ENCODE measurements at places on chromosomes 4 and X.
A peak's percentile ranks its signal among the peaks of the same experiment; 100 is the strongest.

GRCh38 chr4:115117651-115118050 is 4.2 kb upstream of the NDST4 start:
- DNase-seq = no peak

DNA sequence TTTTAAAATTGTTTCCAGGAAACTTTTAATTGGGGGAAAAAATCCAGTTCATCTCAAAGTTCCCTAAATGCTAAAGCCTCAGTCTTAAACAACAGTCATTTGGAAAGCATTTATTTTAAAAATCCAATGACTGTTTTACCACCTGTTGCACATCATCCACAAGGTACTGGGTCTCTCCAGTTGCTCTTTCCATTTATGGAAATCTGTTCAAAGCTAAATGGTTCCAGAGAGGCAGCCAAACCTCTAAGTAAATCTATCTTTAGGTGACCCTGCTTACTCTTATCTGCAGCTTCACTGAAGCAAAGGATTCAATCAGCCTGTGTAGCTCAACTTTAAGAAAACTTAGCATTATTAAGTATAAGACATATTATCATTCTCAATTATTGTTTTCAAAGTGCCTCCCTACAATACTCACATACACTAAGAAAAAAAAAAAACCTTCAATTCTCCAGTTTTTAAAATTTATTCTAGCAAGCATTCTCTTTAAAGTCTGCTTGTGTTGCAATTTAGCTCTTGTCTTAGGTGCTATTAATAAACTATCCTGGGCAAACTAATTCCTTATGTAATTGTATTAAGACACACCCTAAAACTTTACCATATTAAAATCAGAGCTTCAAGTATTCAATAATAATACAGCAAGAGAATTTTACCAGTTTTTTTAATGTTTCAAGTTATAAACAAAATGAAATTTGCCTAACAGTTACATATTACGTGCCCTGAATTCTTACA is 60.6 kb downstream of the NOCT start:
- DNase-seq = no peak

GRCh38 chrX:106780664-106781377 is 21.7 kb upstream of the TBC1D8B start:
- DNase-seq = no peak

- DNase-seq = no peak
Observed at GRCh38 chr4:40937140-40937725, 187.5 kb downstream of the NSUN7 start.

- DNase-seq = no peak
Observed at GRCh38 chrX:121635141-121635540, 587.7 kb downstream of the GLUD2 start.

DNA sequence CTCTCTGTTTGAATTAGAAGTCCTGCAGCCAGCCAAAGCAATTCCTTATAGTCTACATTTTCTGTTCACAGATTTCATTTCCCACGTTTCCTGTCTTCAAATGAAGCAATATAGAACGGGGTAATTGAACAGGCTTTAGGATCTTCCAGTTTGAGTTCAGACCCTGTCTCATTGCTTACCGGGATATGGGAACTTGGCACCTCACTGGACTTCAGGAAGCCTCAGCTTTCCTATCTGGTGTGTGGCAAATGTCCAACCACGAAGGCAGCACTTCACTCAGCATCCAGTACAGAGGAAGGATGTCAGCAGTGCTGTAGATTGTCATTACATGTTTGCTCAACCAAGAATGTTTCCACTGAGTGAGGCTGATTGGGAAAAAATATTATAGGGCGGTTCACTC is 271.1 kb upstream of the ZFP42 start:
- DNase-seq = no peak

- DNase-seq = peak; percentile 79
Observed at GRCh38 chr4:115110191-115111181, 2.9 kb downstream of the NDST4 start.

DNA sequence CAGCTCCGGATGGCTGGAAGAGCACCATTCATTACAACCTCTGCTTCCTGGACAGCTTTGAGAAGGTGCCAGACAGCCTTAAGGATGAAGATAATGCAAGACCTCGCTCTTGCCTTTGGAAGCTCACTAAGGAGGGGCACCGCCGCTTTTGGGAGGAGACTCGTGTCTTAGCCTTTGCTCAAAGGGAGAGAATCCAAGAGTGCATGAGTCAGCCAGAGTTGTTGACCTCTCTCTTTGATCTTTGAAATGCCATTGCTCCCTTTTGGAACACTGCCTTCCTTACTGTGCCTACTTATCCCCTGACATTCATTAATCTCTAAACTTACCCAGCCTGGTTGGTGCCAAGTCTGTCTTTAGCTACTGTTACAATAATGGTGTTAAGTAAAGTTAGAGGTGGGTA is 1.2 kb downstream of the FOXR2 start:
- DNase-seq = no peak

GRCh38 chr4:1873776-1874175 is 2.6 kb downstream of the NSD2 start:
- no peak for DNase-seq

GRCh38 chr4:162582180-162582579 is 418.4 kb upstream of the FSTL5 start:
- no peak for DNase-seq

DNA sequence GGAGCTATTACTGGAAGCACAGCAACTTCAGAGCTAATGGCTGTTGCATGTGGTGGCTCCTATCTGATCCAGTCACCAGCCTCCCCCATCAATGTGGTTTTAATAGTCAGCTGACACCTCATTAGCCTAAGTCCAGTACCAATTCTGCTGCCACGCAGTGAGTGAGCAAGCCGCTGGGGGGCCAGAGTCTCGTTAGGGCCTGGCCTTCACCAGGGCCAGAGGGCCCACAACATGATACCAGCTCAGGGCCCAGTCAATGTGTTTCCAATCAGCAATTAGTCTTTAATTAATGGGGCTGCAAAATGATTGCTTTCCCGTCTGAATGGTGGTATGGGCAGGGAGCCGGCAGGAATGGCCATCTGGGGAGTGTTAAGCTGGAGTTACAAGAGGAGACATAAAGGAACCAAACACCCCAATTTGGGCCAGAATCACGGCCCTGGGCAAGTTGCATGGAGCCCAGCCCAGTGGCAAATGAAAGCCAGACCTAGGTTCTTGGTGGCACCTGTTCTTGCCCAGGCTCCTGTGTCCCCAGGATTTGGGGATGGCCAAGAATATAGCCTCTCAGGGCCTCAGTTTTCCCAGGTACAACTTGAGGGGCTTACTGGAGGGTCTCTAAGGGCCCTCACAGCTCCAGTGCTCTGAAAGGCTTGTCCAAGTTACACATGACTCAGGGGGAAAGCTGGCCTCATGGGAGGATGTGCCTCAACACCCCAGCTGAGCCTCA is 119.2 kb downstream of the EFNB1 start:
- no peak for DNase-seq

DNA sequence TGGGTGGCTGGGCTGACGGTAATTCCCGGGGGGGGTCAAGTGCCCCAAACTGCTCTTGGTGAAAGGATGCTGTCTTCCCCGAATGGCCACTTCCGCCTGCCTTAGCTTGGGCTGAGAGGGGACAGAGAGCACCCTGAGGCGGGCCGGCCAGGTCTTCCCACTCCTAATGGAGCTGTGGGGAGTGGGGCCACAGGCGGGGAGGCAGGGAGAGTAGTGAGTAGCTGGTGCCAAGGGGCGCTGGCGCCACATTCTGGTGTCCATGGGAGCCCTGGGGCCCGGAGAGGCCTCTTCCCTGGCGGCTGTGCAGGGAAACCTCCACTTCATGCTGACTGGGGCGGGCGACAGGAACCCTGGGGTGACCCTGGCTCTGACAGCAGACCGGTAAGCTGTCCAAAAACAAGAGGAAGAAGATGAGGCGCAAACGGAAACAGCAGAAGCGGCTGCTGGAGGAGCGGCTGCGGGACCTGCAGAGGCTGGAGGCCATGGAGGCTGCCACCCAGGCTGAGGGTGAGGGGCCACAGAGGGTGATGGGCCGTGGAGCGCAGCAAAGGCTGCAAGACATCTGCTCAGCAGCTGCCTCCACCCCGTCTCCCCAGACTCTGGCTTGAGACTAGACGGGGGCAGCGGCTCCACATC is 2.7 kb downstream of the SRPK3 start:
- no peak for DNase-seq

DNA sequence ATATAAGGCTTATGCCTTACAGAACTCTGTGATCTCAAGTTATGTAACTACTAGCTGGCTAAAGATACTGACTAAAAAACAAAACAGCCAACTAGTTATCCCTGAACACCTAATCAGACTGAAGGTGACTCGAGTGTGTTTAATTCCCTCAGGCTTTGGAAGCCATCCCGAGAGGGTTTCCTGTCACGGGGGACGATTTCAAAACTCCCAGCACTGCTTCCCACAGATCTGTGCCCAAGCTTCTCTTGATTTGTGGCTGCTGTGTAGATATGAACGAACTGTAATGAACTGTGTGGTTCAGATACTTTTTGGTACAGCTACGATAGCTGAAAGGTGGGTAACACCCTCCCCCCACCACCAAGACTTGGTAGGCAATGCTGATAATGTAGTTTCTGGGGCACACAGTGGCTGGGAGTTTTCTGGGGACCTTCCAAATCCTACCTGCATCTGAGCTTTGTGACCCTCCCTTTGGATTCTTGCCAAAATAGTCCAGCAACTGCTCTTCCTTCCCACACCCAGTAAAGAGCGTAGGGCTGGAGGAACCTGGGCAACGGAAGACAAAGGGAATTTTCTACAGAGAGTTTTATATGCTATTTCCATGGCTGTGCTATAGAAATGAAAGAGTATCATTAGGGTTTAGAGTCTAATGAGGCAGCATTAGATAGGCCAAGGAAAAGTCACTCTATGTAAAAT is 148.8 kb downstream of the MGST2 start:
- no peak for DNase-seq

DNA sequence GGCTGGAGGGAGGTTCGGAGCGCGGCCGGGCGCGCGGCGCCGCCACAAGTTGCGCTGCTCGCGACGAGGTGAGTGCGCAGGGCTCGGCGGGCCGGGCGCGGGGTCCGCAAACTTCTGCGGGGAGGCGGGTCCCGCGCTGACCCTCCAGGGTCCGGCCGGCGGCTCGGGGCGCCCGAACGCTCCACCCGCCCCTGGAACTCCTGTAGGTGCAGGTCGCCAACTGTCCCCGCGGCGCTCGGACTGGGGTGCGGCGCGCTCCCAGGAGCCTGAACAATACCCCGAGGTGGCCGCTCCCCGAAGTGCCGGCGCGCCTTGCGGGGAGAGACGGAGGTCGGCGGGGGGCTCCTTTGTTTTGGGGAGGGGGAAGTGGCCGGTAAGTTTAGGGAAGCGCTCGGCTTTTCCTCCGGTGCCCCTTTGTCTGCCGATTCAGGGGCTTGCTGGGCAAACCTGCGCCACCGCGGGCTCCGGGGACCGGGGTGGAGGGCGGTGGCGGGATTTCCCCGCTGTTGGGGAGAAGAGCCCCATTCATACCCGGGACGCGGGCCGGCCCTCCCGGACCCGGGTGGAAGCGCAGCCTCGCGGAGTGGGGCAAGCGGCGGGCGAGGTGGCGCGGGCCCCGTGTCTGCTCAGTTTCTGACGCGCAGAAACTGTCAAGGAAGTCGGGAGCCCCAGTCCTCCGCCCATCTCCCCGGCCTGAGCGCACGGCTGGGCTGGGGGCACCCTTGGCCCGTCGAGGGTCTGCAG is 694 bp downstream of the TBL1X start:
- DNase-seq = peak; percentile 0

GRCh38 chr4:1208970-1209704 is 36.8 kb upstream of the SPON2 start:
- DNase-seq = no peak

- no peak for DNase-seq
Observed at GRCh38 chrX:13507893-13508292, 61.5 kb upstream of the EGFL6 start.

DNA sequence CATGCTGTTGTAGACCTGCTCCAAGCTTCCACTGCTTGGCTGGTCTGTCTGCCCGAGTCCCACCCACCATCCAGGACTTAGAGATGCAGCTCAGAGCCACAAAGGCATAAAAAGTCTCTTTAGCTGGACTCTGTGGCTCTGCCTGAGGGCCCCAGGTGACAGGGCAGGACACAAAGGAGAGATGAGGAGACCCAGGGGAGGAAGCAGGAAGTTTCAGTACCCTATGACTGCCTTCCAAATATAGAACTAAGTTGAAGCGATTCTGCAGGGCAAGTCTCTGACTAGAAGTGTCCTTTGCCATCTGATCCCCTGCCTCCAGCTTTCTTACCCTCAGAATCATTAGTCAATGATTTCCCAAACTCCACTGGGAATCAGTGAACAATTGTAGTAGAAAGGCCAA is 11.2 kb upstream of the CXCR3 start:
- no peak for DNase-seq

DNA sequence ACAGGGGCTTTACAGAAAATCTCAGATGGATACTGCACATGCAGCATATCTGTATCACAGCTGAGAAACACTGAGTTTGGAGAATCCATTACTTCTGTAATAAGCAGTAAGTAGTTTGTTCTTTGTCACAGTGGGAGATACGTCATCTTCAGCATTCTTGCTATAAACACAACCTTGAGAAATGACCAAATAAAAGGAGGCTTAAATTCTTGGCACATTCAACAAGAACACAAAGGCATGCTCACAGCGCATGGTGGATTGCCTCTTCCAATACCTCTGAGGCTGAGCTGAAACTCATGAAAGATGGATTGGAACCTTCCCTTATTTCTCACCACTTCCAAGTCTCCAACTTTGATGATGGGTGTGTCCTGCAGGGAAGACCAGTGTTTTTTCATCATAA is 54.5 kb downstream of the ANXA5 start:
- DNase-seq = no peak

DNA sequence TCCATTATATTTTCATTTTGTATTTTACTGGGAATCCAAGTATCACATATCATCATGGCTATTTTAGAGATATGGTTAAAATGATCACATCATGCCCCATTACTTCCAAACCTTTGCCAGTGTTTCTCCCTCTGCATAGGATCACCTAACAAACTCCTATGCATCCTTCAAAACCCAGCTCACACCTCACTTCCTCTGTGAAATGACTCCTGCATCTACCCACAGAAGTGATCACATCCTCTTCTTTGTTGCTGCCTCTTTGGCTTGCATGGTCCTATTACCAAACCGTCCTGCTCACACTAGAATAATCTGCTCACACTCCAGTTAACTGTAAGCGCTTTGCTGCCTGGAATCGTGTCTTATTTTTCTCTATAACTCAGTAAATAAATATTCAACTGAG is 74.7 kb upstream of the C4orf50 start:
- no peak for DNase-seq

- no peak for DNase-seq
Observed at GRCh38 chrX:119736206-119736764, 22.1 kb upstream of the SOWAHD start.

DNA sequence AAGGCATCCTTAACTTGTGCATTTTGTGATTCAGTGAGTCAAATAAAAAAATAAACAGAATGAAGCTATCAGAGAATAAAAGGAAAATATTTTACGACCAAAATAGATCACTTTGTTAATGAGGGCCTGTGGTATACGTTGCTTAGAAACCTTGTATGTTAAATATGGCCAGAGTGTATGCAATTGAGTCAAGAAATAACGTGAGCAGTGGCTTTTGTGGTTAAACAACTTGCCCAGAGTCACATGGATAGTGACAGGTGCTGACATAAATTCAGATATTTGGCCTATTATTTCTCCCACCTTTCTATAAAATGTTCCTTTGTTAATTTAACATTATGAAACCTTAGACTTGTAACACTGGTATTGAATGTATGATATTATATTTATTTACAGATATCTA is 393.4 kb downstream of the PABPC4L start:
- no peak for DNase-seq
